AG09319 (cell line): ENCODE measurements at places on chromosomes 11 and 22.
A peak's percentile ranks its signal among the peaks of the same experiment; 100 is the strongest.

GRCh38 chr11:9972989-9973388, 309.1 kb downstream of the SWAP70 start:
- DNase-seq: peak; percentile 55

DNA sequence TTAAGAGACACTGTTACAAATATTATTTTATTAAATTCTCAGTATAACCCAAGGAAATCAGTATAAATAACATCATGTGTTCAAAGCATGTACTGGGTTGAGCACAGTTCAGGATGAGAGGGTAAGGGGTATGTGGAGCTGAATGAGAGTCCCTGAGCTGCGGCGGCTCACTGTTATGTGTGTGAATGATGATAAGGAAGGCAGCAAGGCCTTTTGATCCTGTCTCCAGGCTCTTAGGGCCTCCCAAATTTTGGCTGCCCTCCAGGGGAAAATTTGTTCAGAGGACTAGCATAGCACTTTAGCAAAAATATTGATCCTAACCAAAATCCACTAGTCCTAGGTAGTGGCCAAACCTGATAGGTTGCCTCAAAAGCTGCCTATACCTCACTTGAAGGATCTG, 86.1 kb upstream of the SPON1 start:
- DNase-seq: no peak

DNA sequence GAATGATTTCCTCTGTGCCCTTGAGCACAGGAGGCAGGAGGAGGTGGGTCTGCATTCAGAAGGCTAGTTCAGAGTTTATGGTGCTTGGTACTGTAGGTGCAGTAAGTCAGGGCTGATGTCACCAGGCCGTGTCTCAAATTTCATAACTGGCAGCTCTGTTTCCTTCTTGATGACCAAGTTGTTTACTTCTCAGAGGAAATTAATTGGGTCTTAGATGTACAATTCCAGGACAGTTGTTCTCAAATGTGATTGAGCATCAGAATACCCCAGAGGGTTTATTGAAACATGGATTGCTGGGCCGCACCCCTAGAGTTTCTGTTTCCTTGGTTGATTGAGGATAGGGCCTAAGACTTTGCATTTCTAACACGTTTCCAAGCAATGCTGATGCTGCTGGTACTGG, 6.2 kb downstream of the AMOTL1 start:
- no peak for DNase-seq

DNA sequence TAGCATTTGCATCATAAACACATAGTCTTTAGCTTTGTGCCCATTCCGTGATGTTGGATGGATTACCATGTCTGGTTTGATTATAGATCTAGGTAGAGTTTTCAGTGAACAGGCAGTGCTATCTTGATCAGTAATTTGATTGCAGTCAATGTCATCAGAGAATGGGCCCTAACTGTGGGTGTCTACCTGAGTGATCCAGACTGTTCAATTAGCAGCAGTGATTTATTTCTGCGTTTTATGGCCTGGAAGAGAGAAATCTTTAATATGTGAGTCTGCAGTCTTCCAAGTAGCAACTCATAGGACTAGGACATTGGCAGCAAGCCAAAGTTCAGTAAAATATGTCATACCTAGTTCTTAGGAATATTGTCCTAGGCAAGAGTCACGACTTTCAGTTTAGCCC, 80.3 kb downstream of the CASP12 start:
- no peak for DNase-seq

DNA sequence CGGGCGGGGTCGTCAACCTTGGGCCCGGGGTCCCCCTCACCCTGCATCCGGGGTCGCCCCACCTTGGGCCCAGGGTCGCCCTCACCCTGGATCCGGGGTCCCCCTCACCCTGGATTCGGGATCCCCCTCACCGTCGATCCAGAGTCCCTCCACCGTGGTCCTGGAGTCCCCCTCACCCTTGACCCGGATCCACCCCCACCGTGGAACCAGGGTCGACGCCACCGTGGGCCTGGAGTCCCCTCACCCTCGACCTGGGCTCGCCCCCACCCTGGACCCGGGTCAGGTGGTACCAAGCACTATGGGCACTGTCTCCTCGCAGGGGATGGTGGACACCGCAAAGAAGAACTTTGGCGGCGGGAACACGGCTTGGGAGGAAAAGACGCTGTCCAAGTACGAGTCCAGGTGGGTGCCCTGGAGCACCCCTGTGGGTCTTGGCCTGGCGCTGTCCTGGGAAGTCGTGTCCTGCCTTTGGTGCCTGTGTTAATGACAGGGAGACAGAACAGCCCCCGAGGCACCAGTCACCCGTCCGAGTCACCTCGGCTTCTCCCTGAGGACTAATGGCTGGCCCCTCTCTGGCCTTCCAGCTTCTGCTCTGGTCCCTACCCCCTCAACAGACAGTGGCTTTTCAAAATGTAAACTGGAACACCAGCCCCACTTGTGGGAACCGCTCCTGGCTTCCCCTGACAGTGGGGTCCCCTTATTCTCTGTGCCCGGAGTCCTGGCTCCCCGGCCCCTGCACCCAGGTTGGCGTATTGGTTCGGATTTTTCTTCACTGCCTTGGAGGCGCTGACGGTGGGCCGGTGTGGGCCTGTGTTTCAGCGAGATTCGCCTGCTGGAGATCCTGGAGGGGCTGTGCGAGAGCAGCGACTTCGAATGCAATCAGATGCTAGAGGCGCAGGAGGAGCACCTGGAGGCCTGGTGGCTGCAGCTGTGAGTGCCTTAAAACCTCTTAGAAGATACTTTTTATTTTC, 762 bp downstream of the CRELD2 start:
- no peak for DNase-seq

GRCh38 chr11:7673724-7674434, 579 bp upstream of the CYB5R2 start:
- DNase-seq: no peak

DNA sequence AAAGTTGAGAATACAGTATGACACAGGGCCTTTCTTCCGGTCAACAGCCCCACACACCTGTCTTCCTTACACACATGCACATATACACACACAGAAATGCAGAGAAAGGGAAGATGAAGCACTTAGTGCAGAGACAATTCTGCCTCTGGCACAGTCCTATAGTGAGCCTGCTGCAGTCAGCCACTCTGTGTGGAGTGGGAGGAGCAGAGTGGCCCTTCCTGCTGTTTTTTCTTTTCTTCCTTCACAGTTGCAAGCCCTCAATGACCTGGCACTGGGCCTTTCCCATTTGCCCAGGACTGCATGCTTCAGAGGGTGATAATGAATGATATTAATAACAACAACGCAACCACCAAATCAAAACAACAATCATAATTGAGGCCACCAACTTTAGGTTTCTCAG, 527.0 kb upstream of the B3GAT1 start:
- DNase-seq: no peak

- DNase-seq: no peak
Observed at GRCh38 chr11:96145163-96145585, 197.8 kb downstream of the MAML2 start.

GRCh38 chr22:20968281-20968977, 1.4 kb downstream of the AIFM3 start:
- no peak for DNase-seq

- no peak for DNase-seq
Observed at GRCh38 chr11:1447845-1448825, 38.4 kb downstream of the MOB2 start.

GRCh38 chr11:105297463-105297862, 157.9 kb upstream of the CARD18 start:
- no peak for DNase-seq

DNA sequence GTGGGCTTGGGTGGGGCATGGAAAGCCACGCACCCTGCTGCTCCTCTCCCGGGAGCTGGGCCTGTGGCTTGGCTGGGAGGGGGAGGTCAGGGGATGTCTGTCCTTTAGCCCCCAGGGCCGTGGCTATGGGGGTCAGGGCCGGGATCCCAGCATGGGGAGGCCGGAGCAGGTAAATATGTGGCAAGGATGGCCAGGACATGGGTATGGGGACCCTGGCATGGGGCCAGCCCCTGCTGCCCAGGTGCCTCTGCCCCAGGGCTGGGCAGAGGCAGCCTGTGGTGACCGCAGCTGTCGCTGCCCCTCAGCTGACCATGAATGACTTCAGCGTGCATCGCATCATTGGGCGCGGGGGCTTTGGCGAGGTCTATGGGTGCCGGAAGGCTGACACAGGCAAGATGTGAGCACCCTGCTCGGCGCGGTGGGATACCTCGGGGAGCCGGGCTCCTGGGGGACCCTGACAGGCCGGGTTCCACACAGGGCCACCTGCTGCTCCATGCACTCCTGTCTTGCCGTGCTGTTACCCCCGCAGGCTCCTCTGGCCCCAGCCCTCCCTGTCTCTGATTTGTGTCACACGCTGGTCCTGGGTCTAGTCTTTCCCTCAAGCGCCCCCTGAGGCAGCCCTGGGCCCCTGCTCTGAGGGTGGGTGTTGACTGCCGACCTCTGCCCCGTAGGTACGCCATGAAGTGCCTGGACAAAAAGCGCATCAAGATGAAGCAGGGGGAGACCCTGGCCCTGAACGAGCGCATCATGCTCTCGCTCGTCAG, 8.1 kb upstream of the ANKRD13D start:
- no peak for DNase-seq

DNA sequence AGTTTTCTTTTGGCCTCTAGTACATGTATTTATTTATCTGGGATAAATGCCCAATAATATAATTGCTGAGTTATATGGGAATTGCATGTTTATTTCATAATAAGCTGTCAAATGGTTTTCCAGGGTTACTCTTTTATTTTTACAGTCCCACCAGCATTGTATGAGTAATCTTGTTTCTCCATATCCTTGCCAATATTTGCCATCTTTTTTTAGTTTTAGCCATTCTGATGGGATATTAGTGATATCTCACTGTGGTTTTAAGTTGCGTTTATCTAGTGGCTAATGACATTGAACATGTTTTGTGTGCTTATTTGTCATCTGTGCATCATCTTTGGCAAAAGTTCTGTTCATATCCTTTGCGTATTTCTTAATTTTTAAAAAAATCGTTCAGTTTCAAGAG, 372.8 kb upstream of the CCDC179 start:
- DNase-seq: peak; percentile 49

GRCh38 chr11:70100280-70100603, 22.1 kb downstream of the ANO1 start:
- DNase-seq: no peak

DNA sequence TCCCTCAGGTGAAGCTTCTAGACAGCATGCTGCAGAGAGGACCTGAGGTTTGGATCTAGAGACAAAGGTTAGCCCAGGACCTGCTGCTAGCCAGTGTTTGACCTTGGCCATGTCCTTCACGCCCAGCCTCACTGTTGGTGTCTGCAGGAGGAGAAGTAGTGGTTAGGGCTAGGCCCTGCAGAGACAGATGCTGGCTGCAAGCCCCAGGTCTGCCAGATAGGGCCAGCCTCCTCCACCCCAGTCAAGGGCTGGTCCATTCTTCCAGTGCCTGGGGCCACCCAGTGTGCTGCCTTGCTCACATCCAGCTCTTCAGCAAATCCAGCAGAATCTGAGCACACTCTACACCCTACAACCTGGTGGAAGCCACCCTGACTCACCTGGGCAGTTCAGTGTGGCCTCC, 21.5 kb upstream of the MIEF1 start:
- DNase-seq: no peak

GRCh38 chr22:35601013-35601580, 16.0 kb downstream of the MB start:
- no peak for DNase-seq

- DNase-seq: no peak
Observed at GRCh38 chr22:41310336-41310735, 9.0 kb downstream of the ZC3H7B start.

- DNase-seq: no peak
Observed at GRCh38 chr11:116970485-116971292, 127.5 kb downstream of the SIK3 start.

DNA sequence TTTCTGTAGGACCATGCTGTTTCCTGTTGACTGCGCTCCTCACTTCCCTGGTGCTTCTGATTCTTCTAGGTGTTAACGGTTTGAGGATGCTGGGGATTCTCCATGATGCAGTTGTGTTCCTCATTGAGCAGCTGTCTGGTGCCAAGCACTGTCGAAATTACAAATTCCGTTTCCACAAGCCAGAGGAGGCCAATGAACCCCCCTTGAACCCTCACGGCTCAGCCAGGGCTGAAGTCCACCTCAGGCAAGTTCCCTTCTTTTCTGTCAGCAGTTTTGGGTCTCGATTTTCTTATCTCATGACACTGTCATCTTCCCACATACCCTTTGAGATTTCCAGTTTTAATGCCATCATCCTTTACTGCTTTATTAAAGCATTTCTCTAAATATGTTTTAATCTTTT, 7.7 kb upstream of the TTC36 start:
- no peak for DNase-seq

DNA sequence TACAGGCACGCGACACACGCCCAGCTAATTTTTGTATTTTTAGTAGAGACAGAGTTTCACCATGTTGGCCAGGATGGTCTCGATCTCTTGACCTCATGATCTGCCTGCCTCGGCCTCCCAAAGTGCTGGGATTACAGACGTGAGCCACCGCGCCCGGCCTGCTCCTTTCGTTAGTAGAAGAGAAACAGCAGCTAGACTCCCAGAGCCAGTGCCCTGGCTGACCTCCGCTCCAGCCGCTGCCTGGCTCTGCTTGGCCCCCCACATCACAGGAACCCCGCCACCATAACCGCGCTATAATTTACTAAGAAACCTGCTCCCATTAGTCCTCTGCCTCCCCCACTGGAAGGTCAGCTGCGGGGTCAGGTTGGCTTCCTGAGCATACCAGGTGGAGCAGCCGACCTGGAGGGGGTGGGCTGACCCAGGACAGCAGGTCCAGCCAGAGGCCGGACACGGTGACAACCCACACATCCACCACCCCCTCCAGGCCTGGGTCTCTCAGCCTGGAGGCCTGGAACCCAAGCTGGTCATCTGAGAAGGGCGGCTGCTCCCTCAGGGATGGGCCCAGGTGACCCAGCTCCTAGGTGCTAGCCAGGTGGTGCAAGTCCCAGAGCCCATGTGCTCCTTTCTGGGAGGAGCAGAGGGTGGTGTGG, 7.5 kb upstream of the POLDIP3 start:
- no peak for DNase-seq

- no peak for DNase-seq
Observed at GRCh38 chr11:118200901-118201680, 23.7 kb downstream of the JAML start.

- no peak for DNase-seq
Observed at GRCh38 chr11:3099178-3099577, 42.0 kb upstream of the CARS1 start.

- no peak for DNase-seq
Observed at GRCh38 chr22:47043835-47044721, 281.6 kb downstream of the TBC1D22A start.

DNA sequence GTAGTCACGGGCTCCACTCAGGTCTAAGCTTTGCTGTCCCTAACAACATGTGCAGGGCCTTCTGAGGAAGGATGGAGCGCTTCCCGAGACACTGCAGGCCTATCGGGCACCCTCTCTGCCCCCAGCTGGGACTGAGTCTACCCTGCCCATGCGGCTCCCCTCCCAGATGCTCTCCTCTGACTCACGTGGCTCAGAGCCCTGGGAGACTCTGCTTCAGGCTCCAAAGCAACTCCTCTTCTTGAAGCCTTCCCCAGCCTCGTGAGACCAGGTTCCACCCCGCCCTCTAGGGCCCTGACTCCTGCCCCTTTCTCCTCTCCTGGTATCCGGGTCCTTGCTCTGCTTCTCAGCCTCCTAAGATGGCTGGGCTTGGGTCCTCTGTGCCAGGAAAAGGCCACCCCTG, 28.4 kb upstream of the ARFGAP3 start:
- no peak for DNase-seq

GRCh38 chr11:83816572-83817187, 530.5 kb upstream of the CCDC90B start:
- DNase-seq: no peak

- no peak for DNase-seq
Observed at GRCh38 chr22:44190381-44190976, 9.8 kb downstream of the PARVG start.
